ENCODE measurements at places on chromosomes 4 and X.

DNA sequence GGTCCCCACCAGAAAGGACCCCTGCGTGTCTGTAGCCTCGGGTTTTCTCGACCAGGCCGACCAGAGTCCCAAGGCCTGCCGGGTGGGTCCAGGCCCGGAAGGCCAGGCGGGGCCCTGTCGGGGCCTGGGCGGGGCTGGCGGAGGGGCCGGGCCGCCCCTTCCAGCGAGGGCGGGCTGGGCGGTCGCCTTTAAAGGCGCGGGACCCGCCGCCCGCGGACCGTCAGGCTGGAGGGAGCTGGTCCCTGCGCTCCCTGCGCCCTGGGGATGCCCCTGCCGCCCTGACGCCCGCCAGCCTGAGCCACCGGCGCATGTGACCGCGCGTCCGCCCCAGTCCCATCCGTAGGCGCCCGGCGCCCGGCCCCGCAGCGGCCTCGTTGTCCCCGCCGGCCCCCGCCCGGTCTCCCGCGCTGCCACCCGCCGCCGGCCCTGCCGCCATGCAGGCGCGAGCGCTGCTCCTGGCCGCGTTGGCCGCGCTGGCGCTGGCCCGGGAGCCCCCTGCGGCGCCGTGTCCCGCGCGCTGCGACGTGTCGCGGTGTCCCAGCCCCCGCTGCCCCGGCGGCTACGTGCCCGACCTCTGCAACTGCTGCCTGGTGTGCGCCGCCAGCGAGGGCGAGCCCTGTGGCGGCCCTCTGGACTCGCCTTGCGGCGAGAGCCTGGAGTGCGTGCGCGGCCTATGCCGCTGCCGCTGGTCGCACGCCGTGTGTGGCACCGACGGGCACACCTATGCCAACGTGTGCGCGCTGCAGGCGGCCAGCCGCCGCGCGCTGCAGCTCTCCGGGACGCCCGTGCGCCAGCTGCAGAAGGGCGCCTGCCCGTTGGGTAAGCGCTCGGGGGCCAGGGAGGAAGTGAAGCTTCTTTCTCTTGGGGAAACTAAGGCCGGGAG is at the start of gene HTRA3:
TSS of gene HTRA3 (plus strand) at position 220 of the 883 bp plus-strand sequence. CDS start at position 435, 215 bp downstream.
- DNase-seq = no peak

DNA sequence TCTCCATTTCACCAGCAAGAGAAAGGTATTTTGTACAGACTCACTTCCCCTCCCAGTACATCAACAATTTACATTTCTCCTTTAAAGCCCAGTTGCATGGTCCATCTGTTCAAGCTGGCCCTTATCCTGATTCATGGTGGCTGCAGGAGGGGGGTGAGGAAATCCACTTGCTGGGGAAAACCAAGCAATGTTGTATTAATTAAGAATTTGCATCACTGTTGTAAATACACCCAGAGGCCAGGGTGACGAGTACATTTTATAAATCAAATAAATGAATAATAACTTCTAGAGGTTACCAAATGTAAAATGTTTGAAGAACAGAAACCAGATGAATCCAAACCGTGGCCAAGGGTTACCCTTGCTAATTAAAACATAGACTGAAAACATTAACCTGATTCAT is 395.9 kb upstream of the INTU start:
- DNase-seq = no peak

DNA sequence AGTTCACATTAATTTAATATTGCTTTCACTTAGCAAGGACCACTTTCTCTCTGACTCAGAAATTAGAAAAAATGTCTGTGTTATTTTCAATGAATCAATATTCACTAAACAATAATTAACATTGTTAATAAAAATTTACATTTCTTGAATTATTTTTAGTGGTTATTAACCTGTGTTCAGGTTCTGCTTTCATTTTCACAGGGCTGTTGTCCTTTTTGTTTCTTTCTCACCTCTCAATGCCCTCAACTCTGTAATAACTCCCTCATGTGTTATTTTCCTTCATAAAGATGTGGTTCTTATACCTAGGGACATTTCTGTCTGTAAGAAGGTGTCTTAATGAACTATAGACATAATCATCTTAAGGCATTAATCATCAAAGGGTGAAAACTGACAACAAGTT is 43.1 kb upstream of the PRR27 start:
- DNase-seq = no peak

DNA sequence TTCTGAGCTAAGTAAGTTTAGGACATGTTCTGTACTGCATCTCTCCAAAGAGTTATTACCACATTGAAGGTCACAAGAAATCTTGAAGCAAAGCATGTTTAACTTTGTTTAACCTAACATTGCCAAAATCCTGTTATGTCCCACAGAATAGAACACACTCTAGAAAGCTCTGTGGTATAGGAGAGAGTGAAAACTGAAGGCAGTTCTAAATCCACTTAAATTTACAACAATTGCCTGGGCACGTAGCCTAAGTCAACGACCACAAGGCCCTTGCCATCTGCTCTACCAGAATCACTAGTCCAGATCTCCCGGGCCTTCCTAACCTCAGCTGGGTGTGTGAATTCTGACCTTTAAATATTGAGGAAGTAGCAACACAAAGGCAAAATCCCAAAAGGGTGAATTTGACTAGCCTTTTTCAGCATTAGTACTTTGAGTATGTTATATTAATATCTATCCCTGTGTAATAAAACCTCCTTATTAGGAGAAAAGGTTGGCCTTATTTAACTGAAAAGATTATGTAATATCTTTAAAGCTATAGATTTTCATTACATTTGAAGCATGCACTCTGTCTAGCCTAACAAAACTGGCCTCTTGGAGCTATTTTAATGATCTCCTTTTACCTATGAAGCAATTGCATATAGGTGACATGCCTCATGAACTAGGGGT is 4.5 kb upstream of the MAML3 start:
- no peak for DNase-seq

- no peak for DNase-seq
Measured at GRCh38 chrX:13520936-13521335, 48.5 kb upstream of the EGFL6 start.

- DNase-seq = no peak
Measured at GRCh38 chr4:125115476-125115875, 199.3 kb upstream of the FAT4 start.

DNA sequence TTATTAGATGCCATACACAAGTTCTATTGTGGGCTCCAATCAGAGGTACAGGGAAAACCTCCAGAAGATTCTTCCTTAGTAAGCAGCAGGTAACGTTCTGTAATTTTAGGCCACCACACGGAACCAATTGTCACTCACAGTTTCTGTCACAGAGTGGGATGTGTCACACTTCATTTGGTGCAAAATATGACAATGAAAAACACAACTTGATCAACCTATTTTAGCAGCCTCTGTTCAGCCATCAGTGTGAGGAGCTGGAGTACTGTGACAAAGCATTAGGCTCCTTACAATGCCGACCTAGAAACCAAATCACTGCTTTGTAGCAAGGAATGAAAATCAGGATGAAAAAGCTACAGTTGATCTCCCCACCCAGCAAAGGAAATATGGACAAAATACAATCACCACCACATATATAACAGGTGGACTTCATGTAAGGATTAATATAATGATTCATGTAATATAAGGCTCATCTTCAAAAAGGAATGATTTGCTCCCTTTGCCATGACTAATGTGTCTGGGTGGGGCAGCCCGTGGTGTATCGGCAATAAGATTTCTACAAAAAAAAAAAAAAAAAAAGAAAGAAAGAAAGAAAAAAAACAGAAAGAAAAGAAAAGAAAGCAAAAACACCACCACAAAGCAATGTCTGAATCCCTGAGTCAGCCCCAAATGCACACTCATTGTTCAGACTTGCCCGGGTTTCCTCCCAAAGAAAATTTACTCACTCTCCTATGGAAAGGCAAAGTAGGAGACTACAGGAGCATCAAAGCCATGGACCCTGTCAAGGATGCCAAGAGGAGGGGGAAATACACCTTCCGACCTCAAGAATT is 36.0 kb downstream of the SLC9A7 start:
- no peak for DNase-seq

- no peak for DNase-seq
Measured at GRCh38 chrX:9420275-9421265, 44.3 kb upstream of the TBL1X start.

DNA sequence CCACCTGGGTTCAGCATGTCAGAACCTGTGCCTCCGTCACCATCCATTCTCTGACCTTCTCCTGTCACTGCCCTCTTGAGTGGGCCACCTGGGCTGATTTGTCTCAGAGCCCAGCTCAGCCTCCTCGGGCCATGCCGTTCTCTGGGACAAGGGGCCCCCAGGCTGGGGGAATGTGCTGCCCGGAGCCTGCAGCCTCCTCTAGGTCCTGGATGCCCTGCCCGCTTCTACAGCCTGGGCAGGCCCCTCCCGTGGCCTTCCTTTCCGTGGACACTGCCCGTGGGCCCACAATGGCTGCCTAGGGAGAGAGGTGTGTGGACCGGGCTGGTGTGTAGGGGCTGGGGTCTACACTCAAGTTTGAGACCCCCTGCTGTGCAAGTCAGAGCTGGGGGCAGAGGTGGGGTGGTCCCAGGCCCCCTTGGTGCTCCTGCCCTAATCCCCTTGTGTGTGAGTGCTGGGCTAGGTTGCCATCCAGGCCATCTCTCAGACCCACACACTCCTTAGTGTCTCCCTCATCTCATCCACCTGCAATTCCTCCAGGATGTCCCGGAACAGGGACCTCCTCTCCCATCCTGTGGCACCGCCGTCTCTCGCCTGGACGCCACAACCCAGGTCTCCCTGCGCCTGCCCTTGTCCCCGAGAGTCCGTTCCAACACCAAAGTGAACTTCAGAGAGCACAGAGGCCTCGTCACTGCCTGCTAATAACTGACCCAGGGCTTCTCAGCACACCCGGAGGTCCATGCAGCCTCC is 12.4 kb downstream of the PSAPL1 start:
- DNase-seq = peak; percentile 35

Data from lower lobe of right lung (tissue), 2 donors.